ENCODE measurements at places on chromosomes 5 and 9. TPM values are rescaled to one million over a fixed set of nuclear protein-coding genes. Genes with fewer than 3 reads are reported as not detected.

The GTF3C5 gene
- total RNA-seq: 73.1 TPM

The ABLIM3 gene
- total RNA-seq: not detected

The PLAC8L1 gene
- total RNA-seq: not detected

The SNCB gene
- total RNA-seq: not detected

- no peak for DNase-seq
Measured at GRCh38 chr5:35248843-35249780, 18.8 kb upstream of the PRLR start.

DNA sequence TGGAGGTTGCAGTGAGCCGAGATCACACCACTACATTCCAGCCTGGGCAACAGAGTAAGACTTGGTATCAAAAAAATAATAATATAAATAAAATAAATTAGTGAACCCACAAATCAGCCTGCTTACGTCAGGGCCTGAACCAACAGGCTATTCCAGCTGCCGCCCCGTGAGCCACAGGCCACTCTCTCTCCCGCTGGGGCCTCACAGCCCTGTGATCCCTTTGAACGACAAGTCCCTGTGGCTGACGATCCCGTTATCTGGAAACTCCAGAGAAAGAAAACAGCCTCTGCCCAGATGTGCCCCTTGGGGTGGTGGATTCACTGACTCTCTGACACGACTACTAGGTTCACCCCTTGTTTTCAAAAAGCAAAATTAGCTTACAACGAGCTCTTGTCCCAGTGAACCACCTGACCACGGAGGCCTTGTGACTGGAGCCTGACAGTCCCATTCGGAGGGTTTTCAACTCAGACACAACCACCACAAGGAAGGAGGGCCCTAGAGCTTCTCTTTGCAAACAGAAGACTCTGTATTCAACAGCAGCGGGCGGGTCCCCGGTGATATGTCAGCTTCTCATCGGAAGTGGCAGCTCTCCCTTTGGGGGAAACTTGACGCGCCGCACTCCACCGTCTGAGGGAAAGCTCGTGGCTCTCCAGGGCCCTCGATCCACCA lies 4.4 kb upstream of the DIPK1B start:
- no peak for DNase-seq

GRCh38 chr5:143148771-143149170 lies 254.7 kb downstream of the NR3C1 start:
- DNase-seq: no peak

DNA sequence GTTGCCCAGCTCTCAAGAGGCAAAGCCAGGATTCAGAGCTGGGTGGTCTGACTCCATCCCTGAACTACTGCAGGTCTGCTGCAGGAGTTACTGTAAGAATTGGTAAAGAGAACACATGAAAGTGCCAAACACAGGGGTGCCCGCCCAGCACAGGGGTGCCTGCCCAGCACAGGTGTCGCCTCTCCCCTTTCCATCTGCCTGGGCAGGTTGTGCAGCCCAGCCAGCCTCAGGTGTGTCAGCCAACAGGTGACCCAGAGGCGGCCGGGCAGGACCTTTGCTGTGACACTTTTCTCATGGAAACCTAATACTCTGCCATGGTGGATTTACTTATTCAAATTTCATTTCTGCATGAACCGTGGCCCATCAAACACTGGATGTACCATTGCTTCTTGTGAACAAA lies 289.7 kb upstream of the IRX4 start:
- no peak for DNase-seq

DNA sequence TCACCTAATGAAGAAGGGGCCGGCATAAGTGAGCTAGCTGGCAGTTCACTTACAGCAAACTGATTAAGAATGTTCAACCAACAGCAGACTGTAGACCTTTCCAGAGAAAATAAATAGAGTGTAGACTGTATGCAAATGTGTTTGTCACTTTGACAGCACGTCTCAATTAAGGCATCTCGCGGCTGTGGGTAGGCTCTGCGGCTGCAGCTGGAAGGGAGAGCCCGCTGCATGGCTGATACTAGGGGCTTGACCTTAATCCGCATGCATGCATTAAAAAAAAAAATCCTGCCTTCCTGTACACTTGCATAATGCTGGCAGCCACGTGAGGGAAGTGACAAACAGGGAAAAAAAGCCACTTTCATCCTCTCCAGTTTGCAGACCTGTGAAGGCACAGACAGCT lies 82.3 kb downstream of the CRB2 start:
- DNase-seq: no peak

DNA sequence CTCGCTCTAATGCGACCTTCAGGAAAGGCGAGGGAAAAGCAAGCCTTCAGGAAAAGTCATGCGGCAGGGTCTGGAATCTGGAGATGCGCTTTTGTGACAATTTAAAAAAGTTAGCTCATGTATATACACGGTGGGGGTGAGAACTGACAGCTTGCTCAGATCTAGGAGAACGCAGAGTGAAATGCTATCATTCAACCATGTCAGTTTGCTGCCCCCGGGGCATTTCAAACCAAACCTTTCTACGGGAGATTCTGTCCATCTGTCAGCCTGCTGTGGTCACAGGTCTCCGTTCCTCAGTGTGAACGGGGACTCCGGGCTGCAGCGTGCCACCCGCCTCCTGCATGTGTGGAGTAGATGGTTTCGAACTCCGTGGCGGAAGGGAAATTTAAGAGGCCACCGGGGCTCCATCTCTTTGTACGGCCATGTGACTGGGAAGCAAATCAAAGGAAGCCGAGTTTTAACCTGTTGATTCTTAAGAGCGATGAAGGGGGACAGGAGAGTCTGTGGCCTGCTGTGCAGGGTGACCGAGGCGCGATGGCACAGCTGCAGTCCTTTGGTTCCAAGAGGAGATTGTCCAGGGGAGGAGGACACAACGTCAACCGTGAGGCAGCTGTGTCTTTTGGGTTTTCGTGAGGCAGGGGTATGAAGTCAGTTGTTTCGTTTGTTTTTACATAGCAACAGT lies 45.9 kb downstream of the OTULIN start:
- DNase-seq: no peak

GRCh38 chr9:89149726-89150125 lies 28.9 kb downstream of the SHC3 start:
- no peak for DNase-seq

GRCh38 chr5:6747103-6747502 lies 33.9 kb downstream of the TENT4A start:
- DNase-seq: no peak

- no peak for DNase-seq
Measured at GRCh38 chr5:135539430-135540005, 3.8 kb upstream of the NEUROG1 start.

DNA sequence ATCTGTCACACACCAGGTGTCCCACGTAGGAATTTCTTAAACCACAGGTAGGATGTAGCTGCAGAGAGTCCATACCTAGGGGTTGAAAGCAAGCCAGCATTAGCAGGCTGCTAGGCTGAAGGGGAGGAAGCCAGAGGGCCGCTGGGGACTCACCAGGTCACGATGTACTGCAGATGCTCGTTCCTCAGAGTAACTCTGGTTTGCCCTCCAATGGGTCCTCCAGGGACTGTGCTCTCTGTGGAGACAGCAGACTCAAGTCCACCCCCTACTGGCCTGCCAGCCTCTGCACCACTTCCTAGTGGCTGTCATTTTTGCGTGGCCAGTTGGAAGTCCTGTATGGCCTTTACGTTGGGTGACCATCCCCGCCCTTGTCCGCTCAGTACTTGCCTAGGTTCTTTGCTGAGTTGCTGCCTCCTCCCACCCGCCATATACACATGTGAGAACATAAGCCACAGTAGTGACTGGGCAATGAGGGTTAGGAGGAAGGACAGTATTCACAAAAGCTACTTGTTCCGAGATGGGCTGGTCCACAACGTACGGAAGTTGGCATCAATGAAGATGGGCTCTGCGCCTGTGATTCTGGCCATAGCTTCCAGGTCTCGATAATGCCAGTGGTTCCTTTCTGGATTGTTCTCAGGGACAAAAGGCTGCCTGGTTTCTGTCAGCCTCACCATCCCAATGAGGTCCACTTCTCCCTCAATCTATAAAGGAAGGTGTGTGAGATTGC lies 4.1 kb downstream of the RPL7A start:
- peak; percentile 70 for DNase-seq

GRCh38 chr5:114948363-114948762 lies 221.3 kb downstream of the TRIM36 start:
- no peak for DNase-seq

GRCh38 chr5:124724357-124725039 lies 21.9 kb downstream of the ZNF608 start:
- DNase-seq: no peak

GRCh38 chr5:68191083-68191791 lies 24.3 kb upstream of the PIK3R1 start:
- no peak for DNase-seq

GRCh38 chr5:97838214-97838613 lies 655.2 kb upstream of the RIOK2 start:
- no peak for DNase-seq

- DNase-seq: no peak
Measured at GRCh38 chr9:75228893-75229292, 140.6 kb downstream of the OSTF1 start.

GRCh38 chr5:58854441-58854840 lies 271.6 kb downstream of the RAB3C start:
- DNase-seq: no peak

DNA sequence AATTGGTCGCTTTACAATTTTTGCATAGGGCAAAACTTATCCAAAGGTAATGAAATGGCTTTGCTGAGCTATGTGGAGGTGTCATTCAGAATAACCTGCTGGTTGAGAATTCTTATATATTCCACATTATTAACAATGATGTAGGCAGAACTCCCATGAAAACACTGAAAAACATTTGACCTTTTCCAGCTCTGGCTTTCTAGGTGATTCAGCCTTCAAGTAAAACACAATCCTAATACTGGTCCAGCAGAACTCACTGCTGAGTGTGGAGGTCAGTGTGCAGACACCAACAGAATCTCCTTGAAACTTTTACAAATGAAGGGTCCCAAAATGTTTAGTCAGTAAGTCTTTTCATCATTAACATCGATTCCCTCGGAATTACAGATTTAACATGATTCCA lies 162.0 kb upstream of the EFNA5 start:
- DNase-seq: no peak

- peak; percentile 45 for DNase-seq
Measured at GRCh38 chr5:142981886-142982820, 212.0 kb downstream of the ARHGAP26 start.

- DNase-seq: no peak
Measured at GRCh38 chr5:17021602-17021932, 85.5 kb upstream of the MYO10 start.

GRCh38 chr5:157454273-157454672 lies 5.7 kb upstream of the NIPAL4 start:
- DNase-seq: no peak

All from Caco-2 (cell line).